ENCODE measurements at places on chromosomes 4 and X.

DNA sequence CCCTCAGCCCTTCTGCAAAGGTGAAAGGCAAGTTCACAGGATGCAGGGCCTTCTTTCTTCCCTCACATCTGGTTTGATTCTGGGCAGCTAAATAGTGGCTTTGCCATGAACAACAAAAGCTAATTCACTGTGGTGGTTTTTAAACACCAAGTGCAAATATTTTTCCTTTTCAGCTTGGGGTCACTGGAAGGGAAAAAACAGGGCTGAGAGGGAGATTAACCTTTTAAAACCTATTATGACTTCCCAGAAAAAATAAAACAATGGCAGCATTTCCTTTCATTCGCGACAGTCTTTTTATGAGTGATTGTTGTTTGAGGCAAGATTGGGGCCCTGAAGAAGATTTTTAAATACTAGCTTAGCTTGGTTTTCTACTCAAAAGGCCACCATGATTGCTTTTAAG is 103.7 kb upstream of the SCML1 start:
- DNase-seq, result no peak

GRCh38 chr4:181863856-181864255 is 379.3 kb upstream of the TENM3 start:
- no peak for DNase-seq

- no peak for DNase-seq
These were observed 492 bp upstream of the NKX3-2 start for GRCh38 chr4:13544606-13545393.

- no peak for DNase-seq
These were observed 45.5 kb upstream of the PBDC1 start for GRCh38 chrX:76127341-76127740.

DNA sequence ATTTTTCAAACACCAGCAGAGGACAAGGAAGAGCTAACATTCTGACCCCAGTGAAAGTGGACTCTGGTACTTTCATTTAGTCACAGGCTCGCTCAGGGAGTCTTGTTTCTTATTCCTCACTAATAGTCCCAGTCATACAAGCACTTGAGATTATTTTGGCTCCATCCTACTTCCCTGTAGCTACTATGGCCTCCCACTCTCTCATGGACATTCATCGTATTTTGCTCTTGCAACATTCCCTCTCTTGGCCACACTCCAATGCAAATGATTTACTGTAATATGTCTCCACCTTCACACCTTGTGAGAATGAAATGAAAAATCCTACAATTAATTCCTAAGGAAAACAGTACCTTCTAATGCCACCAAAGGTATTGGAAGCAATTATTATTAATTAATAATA is 21.3 kb downstream of the PLRG1 start:
- DNase-seq, result no peak

DNA sequence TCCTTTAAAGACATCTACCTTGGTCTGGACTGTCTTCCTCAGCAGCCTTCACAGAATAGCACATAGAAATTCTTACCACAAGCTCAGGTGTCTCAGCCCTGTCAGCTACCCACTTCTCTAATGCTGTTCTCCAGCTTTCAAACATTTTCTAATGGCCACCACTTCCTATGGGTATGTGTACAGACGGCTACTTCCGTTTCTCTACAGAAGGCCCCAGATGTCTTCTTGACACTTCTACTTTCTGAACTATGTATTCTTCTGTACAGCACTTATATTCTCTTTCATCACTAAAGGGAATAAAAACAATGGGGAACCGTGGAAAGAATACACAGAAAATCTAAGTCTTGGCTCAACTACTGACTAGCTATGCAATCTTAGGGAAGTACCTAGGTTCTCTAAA is 13.3 kb downstream of the OPHN1 start:
- no peak for DNase-seq

DNA sequence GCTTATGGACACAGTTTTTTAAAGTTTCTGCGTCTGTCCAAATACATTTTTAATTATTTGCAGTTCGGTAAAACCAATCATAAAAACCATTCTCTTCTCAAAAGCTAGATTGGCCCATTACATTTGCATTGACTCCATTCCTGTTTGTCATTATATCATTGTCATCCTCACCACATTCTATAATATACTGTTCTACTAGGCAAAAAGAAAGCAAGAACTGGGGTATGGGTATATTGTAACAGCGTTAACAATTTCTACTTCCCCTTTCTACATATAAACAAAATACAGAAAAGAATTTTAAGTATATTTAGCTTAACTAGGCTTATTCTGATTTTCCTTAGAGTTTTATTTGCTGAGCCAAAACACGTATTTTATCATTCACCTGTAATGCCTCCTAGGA is 91.8 kb downstream of the RAP1GDS1 start:
- DNase-seq, result no peak

DNA sequence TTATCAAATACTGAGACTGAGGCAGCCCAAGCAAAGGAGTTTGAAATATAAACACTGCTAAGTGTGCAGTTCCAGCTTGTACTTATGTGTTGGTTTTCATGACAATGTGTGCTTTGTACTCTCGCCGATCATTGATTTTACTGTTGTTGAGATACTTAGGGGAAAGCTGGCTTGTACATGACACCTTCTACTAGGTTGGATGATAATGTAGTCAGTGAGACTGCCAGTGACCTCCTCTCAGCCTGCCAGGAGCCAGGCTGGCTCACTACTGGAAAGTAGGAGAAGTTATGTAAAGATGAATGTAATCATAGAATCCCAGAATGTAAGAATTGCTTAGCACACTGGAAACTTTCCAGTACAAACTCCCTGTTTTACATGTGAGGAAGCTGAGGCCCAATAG is 132.0 kb downstream of the AFF2 start:
- no peak for DNase-seq

All from esophagus squamous epithelium (tissue), 5 donors.